ENCODE measurements at places on chromosomes 11 and 22.

DNA sequence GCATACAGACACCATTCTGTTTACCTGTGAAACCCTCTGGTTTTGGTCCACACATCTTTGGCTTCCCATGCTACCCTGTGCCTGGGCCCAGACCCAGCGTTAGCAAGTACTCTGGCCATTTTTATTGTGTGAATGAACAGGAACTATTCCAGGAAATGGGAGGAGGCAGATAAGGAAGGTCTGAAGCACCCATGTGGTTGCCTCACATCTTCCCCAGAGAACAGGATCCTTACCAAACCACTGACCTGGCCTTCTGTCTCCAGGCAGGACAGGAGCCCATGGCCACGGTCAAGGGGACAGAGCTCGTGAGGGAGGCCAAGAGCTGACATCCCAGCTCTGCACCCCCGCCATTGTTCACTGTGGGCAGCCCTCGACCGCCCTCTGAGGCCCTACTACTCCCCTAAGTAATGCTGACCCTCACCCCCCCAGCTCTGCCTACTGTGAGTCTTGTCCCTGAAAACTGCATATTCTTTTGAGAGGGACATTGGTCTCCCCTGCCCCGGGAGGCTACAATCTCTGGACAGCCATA, 97.7 kb upstream of the TP53I11 start:
- DNase-seq = no peak

DNA sequence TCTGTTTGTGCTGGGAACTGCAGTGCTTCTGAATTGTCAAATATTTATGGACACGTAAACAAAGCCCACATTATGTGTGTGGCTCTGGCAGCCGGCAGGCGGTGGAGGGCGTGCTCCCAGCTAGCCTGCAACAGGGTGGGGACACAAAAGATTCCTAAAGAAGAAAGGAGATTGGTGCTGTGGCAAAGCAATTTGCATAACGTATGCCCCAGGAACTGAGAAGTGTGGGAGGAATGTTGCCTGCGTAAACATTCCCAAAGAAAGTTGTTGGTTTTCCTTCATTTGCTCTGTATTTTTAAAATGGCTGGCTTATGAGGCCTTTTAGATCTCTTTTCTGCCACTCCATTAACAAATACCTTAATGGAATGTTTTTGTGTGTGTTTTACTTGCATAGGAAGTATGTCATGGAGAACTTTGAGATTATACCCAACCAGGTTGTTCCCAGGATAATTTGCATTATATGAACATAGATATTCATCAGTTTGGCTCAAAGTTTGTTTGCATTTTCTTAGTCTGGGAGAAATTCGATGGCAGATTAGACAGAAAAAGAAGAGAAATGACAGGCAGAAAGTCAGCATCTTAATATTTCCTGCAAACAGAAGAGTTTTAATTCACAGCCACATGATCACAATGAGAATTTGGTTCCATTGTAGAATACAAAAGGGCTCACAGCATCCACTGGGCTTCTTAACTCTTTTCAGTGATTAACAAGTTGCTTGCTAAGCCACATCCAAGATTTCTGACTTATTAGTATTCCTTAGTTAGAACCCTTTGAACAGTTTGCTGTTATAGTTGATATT, 41.8 kb upstream of the DLAT start:
- DNase-seq = no peak

DNA sequence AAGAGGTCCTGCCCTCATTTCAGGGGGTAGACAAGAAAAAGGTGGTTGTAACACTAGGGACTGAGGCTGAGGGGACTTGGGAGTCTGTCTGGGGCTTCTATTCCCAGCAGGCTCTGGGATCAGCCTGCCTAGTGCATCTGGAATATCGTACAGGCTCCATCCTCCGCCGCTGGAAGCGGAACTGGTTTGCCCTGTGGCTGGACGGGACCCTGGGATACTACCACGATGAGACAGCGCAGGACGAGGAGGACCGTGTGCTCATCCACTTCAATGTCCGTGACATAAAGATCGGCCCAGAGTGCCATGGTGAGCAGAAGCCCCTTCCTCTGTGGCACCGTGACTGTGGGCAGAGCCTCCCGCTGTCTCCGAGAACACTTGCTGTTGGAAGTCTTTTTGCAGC, 4.0 kb downstream of the PLEKHB1 start:
- DNase-seq = no peak

- no peak for DNase-seq
These were observed 4.4 kb downstream of the AHNAK start for GRCh38 chr11:62542111-62542745.

DNA sequence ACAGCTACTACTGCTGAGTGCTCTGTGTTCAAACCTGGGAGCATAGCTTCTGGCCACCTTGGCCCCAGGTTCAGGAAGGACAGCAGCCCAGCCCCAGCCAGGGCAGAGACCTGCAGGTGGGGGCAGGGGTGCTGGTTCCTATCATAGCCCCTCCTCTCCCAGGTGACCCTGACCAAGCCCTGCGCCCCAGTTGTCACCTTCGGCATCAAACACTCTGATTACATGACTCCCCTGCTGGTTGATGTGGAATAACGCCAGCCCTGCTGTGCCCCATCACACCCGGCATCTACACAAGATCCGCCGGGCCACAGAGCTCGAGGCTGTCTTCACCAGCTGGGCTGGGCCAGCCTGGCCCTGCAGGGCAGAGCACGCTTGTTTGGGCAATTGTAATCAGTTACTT, 6.9 kb downstream of the SCGB1C1 start:
- no peak for DNase-seq

DNA sequence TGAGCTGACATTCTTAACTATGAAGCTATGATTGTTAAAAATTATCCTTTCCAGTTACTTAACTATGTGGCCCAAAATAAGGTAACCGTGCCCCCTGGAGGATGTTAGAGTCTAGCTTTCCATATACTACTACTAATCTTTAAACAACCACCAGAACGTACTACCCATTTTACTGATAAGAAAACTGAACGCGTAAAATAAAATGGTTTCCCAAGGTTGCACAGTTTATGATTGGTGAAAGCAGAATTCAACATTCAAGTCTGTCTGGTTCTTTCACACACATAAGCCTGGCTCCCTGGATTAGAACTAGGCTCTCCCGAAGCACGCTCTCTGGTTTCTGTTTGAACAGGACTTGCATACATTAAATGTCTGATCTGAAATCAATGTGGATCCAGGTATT, 437.8 kb upstream of the CCDC90B start:
- no peak for DNase-seq

DNA sequence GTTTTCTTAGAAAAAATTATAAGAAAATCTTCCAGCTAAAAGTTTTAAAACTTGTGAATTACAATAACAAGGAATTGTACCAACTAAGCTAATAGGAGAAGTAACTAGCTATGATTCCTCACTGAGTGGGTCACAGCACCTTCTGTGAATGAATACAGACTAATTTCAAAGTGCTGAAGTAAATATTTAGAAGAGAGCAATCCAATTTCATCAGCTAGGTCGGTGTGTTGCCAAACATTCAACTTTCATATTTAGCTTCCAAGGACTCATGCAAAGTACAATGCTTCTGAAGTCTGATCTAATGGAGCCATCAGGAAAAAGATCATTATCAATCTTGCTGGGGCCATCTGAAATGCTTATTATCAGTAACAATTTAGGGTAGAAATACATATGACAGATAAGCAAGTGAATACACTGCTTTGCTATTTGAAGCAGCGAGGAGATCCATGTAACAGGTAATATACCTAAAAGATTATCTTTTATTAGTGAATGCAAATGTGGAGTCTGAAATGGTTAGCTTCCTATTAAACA, 750.6 kb upstream of the CCDC90B start:
- no peak for DNase-seq

DNA sequence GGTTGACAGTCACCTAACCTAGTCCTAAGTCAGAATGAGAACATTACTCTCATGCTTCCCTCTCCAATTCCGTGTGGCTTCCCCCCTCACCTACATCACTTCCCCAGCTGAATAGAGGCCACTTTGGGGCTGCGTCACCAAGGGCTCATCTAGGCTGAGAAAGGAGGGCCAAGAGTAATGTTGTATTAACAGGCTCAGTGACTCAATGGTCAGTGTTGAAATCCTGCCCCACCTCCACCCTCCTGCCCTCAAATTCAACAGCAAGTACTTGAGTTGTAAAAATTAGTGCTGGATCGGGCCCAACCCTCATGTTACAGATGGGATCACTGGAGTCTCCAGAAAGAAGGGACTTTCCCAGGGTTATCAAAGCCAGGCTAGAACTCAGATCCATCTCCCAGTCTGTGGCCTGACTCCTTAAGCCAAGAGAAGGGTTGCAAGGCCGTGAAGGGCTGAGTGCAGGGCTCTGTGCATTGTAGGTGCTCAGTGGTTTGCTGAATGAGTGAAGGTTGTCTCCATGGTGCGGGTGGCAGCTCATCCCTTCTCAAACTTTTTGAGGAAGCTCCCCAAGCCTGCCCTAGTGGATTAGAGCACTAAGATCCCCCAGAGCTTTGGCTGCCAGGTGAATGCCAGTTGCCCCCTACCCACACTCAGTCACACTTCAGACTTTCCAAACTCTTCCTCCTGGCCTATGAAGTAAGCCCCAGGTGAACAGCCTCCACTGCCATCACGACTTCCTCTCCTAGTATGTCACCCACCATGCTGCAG, 3.2 kb downstream of the DGAT2 start:
- no peak for DNase-seq

GRCh38 chr11:60954421-60954820, 2.4 kb upstream of the SLC15A3 start:
- no peak for DNase-seq

GRCh38 chr22:32866953-32867352, 65.4 kb downstream of the TIMP3 start:
- DNase-seq = no peak

DNA sequence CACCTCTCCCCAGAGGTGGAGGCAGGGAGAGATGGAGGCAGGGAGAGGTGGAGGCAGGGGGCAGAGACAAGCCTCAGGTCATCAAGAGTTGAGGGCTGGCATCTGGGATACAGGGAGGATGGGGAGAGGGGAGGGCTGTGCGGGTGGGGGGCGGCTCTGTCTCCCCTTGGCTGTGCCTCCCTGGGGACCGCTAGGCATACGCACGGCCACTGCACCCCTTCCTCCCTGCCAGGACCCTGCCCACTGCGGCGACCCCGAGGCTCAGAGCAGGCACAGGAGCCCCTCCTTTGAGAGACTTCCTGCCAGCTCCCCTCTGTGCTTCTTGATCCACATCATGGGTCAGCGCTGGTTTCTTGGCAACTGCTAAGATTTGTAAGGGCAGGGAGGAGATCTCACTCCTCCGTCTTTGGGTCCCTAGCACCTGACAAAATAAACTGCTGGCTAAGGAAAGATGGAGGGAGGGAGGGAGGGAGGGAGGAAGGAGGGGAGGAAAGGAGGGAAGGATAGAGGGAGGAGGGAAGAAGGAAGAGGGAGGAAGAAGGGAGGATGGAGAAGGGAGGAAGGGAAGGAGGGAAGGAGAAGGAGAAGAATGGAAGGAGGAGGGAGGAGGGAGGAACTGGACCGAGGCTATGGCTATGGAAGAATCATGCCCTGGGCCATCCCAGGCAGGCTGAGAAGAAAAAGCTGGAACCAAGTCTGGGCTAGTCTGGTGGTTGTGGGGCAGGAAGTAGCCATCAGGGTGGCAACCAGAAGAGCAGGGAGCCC, 18.5 kb downstream of the PRR33 start:
- DNase-seq = no peak

DNA sequence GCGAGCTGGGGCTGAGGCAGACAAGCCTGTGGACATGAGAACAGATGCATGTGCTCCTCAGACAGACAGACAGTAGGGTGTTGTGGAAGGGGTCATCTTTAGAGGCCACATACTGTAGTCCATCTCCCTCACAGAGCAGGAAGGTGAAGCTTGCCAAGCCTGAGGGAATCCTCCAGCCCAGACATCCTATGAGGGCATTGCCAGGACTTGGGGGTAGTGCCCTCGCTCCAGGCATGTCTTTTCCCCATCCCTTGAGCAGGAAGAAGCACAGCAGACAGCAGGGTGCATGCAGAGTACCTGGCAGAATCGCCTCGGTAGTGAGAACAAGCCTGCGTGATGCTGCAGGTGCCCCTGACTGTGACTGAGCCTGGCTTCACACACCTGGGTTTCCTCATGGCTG, 66.5 kb upstream of the CLDN5 start:
- DNase-seq = no peak

DNA sequence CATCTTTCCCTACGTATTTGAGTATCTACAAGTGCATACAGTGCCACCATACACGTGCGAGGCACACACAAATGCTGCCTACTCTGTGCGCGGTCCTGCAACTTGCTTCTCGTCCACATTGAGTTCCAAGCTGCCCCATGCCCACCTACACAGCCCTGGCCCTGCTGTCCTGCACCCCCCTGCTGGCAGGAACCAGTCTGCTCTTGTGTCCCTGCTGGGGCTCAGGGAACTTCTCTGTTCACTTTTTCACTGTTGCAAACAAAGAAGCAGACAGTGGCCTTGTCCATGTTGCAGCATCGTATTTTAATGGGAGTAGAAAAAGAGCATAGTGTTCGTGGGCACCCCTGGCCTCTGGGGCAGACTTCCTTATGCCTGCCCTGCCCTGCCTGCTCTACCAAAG, 14.0 kb downstream of the CPT1A start:
- no peak for DNase-seq

- DNase-seq = no peak
These were observed 100.3 kb downstream of the RBFOX2 start for GRCh38 chr22:35928285-35928798.

DNA sequence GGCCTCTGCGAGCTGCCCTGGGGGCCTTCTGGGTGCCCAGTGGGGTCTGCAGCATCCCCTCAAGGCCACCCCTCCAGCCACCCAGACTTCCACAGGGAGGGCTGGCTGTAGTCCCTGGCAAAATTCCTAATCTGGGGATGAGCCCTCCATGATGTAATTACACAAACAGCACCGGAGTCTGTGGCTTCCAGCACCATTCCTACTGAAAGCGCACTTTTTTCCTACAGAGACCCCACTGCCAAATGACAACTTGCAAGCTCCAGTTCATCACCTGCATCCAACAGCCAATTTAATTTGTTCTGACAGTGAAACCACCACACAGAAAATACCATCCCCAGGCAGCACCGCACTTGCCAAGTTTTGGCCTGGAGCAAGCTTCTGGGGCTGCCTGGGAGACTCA, 70.4 kb downstream of the TRMU start:
- no peak for DNase-seq

- DNase-seq = no peak
These were observed 15.9 kb upstream of the EI24 start for GRCh38 chr11:125553357-125553756.
